MCF 10A (cell line): ENCODE measurements at places on chromosomes 6 and 20.

- DNase-seq, result no peak
- no peak overlapping the region for H3K4me3 ChIP-seq
- no peaks in the 10 kb centered on the region for H3K27me3 ChIP-seq
Measured at GRCh38 chr6:150212778-150213177, 69.9 kb downstream of the PPP1R14C start.

DNA sequence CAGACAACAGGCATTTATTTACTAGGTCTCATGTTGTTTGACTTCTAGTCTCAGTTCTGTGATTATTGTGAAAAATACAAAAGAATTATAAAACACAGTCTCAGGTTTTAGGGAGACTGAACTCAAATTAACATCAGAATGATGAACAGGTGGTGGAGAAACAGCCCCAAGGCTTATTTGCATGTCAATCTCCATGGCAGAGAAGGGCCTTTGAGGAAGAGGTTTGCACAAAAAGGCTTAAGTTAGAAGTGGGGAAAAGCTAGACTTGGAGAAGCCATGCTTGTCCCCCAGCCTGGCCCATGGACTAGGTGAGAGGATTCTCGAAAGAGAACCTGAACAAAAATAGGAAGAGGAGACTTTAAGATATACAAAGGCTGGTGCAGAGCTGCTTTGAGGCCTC lies 183.3 kb downstream of the EDN1 start:
- no peak overlapping the region for H3K4me3 ChIP-seq
- peaks cover 6% of the 10 kb centered on the region for H3K36me3 ChIP-seq
- no peak for DNase-seq
- peak overlapping the region; percentile 49 for H3K27ac ChIP-seq
- H3K4me1 ChIP-seq, result peaks cover 34% of the 10 kb centered on the region

DNA sequence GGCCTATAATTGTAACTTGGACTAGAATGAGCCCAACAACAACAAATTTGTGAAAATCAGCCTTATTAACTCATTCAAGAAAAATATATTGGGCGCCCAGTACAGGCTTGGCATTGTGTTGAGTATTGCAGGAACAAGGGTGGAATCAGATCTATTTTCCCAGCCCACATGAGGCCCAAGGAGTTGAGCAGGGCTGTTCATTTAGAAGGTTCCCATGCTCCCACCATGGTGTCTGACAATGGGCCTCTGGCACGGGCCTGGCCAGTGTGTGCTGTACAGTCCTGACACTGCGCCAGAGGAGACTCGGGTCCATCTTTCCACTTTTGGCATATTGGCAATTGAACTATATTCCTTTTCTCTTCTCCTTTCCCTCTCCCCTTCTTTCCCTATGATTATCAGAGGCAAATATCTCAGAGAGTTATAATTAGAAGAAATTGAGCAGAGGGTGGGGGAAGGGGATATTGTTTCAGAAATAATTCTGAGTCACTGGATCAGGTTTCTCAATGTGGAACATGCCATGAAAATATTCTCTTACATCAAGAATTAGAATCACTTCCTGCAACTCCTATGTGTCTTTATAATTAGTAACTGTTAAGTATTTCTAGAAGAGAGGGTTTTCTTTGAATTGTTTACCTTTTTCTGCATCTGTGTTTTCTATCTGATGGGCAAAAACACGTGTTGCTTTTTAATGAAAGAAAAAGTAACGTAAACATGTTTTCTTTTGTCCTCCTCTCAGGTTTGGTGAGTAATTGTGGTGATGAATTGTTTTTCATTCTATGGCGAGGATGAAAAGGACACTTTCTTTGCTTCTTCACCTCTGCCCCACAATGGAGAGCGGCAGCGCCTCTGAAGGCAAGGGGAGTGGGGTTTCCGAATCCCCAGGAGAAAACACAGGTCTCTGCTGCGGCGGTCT lies 209.4 kb downstream of the FOXA2 start:
- peaks cover 9% of the 10 kb centered on the region for H3K36me3 ChIP-seq
- no peaks in the 10 kb centered on the region for H3K27me3 ChIP-seq
- H3K4me1 ChIP-seq, result peaks cover 54% of the 10 kb centered on the region
- DNase-seq, result peak; percentile 78

- H3K27me3 ChIP-seq, result no peaks in the 10 kb centered on the region
- H3K4me1 ChIP-seq, result peaks cover 10% of the 10 kb centered on the region
- no peak overlapping the region for H3K27ac ChIP-seq
- no peak overlapping the region for H3K4me3 ChIP-seq
- DNase-seq, result no peak
- peaks cover 5% of the 10 kb centered on the region for H3K36me3 ChIP-seq
Measured at GRCh38 chr6:1558388-1558787, 51.3 kb upstream of the FOXC1 start.

DNA sequence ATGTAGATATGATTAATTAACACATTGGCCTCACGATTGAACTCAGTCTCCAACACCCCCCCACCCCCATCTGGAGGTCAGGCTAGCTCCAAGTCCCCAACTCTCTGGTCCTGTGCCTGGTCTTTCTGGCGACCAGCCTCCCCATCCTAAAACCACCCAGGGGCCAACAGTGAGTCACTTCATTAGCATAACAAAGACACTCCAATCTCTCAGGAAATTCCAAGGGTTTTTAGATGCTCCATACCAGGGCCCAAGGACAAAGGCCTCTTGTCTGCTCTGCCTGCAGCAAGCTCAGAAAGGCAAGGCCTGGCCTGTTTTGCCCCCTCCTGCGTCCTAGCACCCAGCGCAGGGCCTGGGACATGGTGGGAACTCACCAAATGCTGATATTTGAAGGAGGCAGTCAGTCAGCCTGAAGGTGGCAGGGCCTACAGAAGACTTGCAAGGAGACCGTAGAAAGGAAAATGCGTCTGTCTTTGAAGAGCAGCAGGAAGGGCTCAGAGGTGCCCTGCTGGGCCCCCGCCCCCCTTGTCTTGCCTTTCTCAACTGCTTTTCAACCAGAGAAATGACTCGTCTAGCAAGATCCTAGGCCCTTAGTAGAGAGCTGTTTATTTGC lies 184.7 kb downstream of the CDH4 start:
- H3K27me3 ChIP-seq, result no peaks in the 10 kb centered on the region
- H3K27ac ChIP-seq, result peak overlapping the region; percentile 43
- H3K4me3 ChIP-seq, result no peak overlapping the region
- peaks cover 20% of the 10 kb centered on the region for H3K4me1 ChIP-seq
- no peaks in the 10 kb centered on the region for H3K36me3 ChIP-seq

DNA sequence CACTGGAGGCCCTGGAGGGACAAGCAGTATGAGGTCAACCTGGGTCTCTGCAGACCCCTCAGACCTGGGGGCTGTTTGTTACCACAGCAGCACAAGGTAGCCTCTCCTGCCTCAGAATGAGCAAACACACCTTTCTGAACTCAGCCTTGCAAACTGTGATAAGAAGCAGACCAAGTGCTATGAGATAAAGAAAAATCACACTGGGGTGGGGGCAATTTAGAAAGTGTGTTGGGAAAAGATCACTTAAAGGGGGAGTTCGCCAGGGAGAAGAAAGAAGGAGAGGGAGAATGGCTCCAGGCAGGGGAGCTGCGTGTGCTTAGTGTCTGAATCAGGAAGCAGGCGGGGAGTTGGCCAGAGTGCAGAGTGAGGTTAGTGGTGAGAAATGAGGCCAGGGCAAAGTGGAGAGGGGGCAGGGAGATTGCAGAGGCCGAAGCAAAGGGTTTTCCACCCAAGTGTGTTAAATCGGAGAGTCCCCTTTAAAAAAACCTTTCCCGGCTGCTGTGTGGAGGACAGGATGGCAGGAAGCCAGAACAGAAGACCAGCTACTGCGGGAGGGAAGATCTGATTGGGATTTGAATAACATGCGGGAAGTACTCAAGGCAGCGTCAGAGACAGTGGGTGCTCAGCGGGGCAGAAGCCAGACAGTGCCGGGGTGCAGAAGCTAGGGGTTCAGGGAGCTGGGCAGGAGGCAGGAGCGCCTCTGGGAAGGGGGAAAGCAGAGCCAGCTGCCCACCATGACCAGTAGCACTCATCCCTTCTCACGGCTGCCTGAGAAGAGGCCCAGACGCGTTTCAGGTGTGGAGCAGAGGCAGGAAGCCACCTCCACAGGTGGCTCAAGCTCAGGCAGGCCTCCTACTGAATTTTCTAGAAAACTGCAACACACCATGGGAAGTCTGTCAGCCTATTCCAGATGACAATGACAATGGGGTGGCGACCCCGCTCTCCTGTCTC lies 9.0 kb downstream of the ADA start:
- H3K36me3 ChIP-seq, result no peaks in the 10 kb centered on the region
- peak overlapping the region; percentile 89 for H3K27ac ChIP-seq
- DNase-seq, result peak; percentile 89
- peaks cover 33% of the 10 kb centered on the region for H3K4me1 ChIP-seq
- H3K27me3 ChIP-seq, result no peaks in the 10 kb centered on the region
- peak overlapping the region; percentile 3 for H3K4me3 ChIP-seq

- DNase-seq, result no peak
- peaks cover 6% of the 10 kb centered on the region for H3K36me3 ChIP-seq
- peaks cover 35% of the 10 kb centered on the region for H3K27me3 ChIP-seq
- H3K27ac ChIP-seq, result no peak overlapping the region
- no peaks in the 10 kb centered on the region for H3K4me1 ChIP-seq
Measured at GRCh38 chr20:56833427-56833826, 204.3 kb downstream of the TFAP2C start.

- H3K4me3 ChIP-seq, result peak overlapping the region; percentile 14
- no peaks in the 10 kb centered on the region for H3K27me3 ChIP-seq
- peak; percentile 63 for DNase-seq
- H3K4me1 ChIP-seq, result peaks cover 45% of the 10 kb centered on the region
- peak overlapping the region; percentile 90 for H3K27ac ChIP-seq
Measured at GRCh38 chr6:129672881-129673631, 36.9 kb downstream of the ARHGAP18 start.

DNA sequence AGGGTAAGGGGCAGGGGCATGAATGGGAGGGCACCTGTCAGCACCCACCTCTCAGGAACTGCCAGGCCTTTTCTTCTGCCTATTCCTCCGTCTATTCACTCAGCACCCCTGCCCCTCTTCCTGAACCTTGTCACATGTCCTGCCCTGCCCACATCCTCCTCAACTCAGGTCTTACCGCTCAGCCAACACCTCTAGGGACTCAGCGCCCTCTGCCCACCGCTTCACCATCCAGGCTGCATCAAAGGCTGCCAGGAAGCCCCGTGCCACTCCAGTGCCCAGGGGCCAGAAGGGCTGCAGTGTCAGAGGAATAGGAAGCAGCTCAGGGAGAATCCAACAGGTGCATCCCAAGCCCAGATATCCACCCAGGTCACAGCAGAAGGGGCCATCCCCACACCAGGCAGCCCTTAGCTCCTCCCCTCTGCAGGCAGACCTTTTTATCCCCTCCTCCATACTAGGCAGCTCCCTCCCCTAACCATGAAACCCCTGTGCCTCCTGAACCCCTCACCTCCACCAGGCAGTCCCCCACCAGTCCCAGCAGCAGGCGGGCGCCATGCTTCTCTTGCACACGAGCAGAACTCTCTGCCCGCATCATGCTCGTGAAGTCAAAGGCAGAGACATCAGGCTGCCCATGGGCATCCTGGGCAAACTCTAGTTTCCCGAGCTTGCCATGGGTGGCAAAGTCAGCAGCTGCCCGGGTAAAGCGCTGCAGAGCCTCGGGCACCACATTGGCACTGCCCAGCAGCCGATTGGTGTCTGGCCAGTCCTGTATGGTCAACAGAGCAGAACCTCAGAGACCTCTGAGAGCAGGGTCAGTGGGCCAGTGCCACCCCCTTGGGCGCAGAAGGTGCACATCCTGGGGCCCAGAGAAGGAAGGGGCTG lies 5.5 kb downstream of the MICAL1 start:
- no peaks in the 10 kb centered on the region for H3K27me3 ChIP-seq
- H3K36me3 ChIP-seq, result peaks cover 26% of the 10 kb centered on the region
- no peak overlapping the region for H3K27ac ChIP-seq
- H3K4me3 ChIP-seq, result no peak overlapping the region
- no peak for DNase-seq

DNA sequence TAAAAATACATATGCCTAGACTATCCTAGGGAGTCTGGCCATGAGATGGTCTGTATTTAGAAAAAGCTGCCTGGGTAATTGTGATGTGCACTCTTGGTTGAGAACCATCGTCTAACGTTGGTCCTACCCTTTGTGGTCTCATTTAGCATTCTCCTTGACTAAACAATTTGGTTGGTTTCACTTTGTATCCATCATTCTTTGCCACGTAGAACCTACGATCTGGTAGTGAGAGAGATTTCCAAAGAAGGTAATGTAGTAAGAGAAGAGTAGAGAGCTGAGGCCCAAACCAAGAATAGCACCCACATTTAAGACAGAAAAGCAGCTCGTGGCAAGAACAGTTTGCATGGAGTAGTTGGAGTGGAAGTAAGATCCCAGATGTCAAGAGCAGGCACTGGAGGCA lies 219.8 kb downstream of the TMEM200A start:
- H3K27ac ChIP-seq, result no peak overlapping the region
- no peak for DNase-seq
- no peaks in the 10 kb centered on the region for H3K36me3 ChIP-seq
- H3K4me1 ChIP-seq, result peaks cover 4% of the 10 kb centered on the region
- H3K4me3 ChIP-seq, result no peak overlapping the region
- H3K27me3 ChIP-seq, result no peaks in the 10 kb centered on the region

DNA sequence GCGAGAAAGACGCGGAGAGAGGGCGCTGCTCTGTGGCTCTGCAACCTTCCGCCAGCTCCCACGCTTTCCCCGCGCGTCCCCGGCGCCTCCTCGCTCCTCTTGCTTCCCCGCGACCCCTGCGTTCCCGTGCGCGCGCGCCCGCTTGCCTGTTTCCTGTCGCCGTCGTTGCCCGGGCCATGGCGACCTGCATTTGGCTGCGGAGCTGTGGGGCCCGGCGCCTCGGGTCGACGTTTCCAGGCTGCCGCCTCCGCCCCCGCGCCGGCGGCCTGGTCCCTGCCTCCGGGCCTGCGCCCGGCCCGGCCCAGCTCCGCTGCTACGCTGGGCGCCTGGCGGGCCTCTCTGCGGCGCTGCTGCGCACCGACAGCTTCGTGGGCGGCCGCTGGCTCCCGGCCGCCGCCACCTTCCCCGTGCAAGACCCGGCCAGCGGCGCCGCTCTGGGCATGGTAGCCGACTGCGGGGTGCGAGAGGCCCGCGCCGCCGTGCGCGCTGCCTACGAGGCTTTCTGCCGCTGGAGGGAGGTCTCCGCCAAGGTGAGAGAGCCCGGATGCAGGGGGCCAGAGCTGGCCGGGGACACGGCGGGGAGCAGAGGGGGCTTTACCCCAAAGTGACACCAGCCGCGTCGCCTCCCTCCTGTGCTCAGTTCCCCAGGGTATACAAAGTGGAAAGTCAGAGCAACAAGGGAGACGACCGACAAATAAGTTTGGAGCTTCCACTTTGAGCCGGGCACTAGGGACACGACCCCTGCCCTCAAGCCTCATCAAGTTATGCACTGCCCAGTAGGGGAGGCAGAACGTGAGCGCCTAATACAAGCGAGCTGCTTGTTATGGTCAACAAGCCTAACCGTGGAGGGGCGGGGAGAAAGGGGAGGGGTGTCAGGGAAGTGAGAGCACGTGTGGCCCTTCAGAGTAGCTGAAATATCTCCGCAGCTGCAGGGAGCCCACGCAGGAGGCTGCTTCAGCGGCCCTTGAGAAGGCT lies at the start of gene ALDH5A1:
ALDH5A1 (plus strand) TSS at position 149 of the 975 bp plus-strand sequence; CDS start at position 177, 28 bp downstream.
- no peaks in the 10 kb centered on the region for H3K4me1 ChIP-seq
- peak; percentile 50 for DNase-seq
- H3K4me3 ChIP-seq, result peak within 1 kb of the TSS; percentile 69
